ENCODE measurements at places on chromosomes 12 and 14. TPM values are rescaled to one million over a fixed set of nuclear protein-coding genes. Genes with fewer than 3 reads are reported as not detected.

Gene SOS2
- polyA plus RNA-seq, result 4.2 TPM

Gene SLIRP
- polyA plus RNA-seq, result 189 TPM

Gene EPS8
- polyA plus RNA-seq, result 8.6 TPM

Gene CNTN1
- 13.9 TPM for polyA plus RNA-seq

Gene TBC1D30
- polyA plus RNA-seq, result 6.6 TPM

Gene IQSEC3
- polyA plus RNA-seq, result 1.9 TPM

Gene NAB2
- polyA plus RNA-seq, result 5.8 TPM

Gene ANAPC7
- 32.6 TPM for polyA plus RNA-seq

Gene GDF3
- 0.07 TPM for polyA plus RNA-seq

Gene KLRC3
- not detected for polyA plus RNA-seq

Gene RNF212B
- not detected for polyA plus RNA-seq

Gene COCH
- 8.5 TPM for polyA plus RNA-seq

Gene TAS2R43
- polyA plus RNA-seq, result 0.16 TPM

Gene FOXN4
- 0.12 TPM for polyA plus RNA-seq

Gene ARG2
- 3.5 TPM for polyA plus RNA-seq

Gene KLHL33
- 0.12 TPM for polyA plus RNA-seq

Gene HVCN1
- 2.0 TPM for polyA plus RNA-seq

Gene CEP128
- polyA plus RNA-seq, result 1.7 TPM

Gene NRXN3
- polyA plus RNA-seq, result 0.53 TPM

Data from pancreas (tissue), 10 donors.